ENCODE measurements at places on chromosomes 7 and 10.

GRCh38 chr7:65731562-65732035 lies 141.3 kb upstream of the VKORC1L1 start:
- DNase-seq, result no peak

GRCh38 chr7:129772646-129773280 lies 161.2 kb downstream of the NRF1 start:
- DNase-seq, result no peak

- DNase-seq, result peak; percentile 53
Measured at GRCh38 chr10:75408911-75409885, 7.6 kb upstream of the ZNF503 start.

GRCh38 chr10:75682649-75683557 lies 251.5 kb downstream of the LRMDA start:
- DNase-seq, result no peak

- no peak for DNase-seq
Measured at GRCh38 chr7:1985042-1985441, 247.7 kb downstream of the MAD1L1 start.

- DNase-seq, result no peak
Measured at GRCh38 chr10:120517881-120518484, 61.0 kb downstream of the PLPP4 start.

- DNase-seq, result no peak
Measured at GRCh38 chr10:6089334-6090219, 743 bp downstream of the RBM17 start.

DNA sequence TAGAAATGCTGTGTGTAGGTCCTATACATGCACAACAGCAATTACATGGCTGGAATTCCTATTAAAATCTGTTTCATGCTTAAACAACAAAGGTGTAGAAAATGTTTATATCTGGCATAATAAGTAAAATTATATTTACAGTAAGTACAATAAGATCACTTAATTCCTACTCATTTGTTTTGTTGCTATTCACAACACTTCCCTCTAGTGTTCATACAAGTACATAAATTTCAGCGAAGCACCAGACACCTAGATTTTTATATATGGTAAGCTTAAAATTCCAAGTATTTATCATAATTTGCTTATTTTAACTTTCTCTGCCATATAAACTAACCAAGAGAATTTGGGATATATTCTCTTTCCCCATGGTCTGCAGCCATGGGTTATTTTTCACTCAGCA lies 51.8 kb upstream of the ANK3 start:
- DNase-seq, result no peak

All from hypothalamus (tissue), 51 donors.